CD8-positive, alpha-beta memory T cell (primary cell): ENCODE measurements at places on chromosomes 3 and 15. TPM values are rescaled to one million over a fixed set of nuclear protein-coding genes. Genes with fewer than 3 reads are reported as not detected.
A peak's percentile ranks its signal among the peaks of the same experiment; 100 is the strongest.

Gene P2RY13
- total RNA-seq, result not detected

DNA sequence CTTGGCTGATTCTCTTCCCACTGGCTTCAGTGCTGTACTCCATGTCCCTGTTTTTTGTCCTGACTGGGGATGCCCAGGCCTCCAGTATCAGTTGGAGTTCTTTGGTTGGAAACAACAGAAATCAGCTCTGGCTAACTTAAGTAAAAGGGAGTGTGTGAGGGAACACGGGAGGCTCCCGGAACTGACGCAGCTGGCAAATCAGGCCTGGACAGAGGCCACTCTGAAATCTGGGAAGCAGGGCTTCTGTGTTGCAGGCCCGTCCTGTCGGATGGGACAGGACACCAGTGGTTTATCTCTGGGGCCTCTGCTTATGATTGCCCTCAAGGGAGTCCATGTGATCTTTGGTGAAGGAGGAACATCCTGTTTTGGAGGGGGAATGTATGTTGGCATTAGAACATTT is 124.3 kb downstream of the CHCHD6 start:
- no peak for DNase-seq

GRCh38 chr3:192331749-192332385 is 395.5 kb downstream of the FGF12 start:
- no peak for DNase-seq

DNA sequence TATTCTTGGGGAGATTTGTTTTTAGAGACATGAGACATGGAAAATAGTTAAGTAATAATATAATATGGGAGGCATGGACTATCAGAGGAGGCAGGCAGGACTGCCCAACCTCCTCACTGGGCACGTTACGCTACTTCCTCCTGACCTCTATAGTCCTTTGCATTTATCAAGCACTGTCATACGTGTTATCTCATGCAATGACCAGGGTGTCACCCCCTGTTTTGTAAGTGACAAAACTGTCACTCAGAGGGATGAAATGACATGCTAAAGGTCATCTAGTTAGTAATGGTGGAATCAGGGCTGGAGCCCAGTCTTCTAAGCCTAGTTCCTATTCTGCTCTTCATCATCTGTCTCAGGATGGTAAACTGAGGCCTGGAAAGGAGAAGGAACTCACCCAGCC is 66.7 kb downstream of the ST6GAL1 start:
- no peak for DNase-seq

- no peak for DNase-seq
These were observed 23.6 kb downstream of the FSTL1 start for GRCh38 chr3:120427201-120427600.

- DNase-seq, result no peak
These were observed 45.5 kb downstream of the ISG20 start for GRCh38 chr15:88684345-88684744.

- no peak for DNase-seq
These were observed 25.3 kb downstream of the RBPMS2 start for GRCh38 chr15:64749999-64750657.

DNA sequence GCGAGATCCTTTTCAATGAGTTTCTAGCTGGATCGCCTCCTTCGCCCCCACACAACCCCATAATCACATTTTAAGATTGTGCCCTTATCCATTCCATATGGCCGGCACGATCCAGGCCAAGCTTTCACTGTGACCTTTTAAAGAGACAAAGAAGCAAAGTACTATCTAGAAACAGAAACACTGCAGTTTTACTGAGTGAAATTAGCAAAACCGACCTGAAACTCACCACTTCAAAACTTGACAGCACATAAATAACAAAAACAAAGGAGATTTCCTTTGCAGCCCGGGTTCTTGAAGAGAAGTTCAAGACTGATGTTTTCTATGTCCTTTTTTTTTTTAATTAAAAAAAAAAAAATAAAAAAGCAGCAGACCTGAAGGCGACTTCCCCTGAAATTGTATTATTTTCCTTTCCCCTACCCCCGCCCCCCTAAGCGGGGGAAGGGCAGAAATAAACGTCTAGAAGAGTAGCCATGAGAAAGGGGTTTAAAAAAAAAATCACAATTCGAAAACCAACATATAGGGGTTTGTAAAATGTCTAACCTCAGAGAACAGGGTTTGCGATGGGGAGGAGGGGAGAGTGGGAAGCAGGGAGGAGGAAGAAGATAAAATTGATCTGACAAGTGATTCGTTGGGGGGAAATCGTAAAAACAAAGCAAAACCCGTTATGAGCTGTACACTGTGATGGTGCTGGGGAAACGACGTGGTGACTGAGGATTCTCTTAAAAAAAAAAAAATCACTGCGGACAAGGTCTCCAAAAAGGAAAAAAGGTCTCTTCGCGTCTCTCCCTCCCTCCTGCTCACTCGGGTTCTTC is 1.5 kb downstream of the SATB1 start:
- no peak for DNase-seq

DNA sequence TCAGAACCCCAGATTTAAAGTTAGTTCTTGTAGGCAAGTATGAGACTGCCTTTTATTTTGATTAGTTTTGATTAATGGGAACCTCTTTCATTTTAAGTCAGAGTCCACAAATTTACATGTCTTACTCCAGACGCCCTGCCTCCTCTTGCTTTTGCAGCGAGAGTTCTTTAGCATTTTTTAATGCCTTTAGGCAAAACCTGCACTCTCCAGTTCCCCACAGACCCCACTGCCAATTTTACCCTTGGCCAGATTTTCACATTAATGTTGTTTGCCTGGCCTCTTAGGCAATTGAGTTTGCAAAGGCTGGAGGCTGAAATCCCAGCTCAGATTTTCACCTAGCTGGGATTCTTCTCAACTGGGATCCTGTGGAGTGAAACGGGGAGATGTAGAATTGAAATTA is 85.8 kb downstream of the GAP43 start:
- DNase-seq, result no peak

- no peak for DNase-seq
These were observed 2.5 kb upstream of the FEZF2 start for GRCh38 chr3:62375655-62376453.

DNA sequence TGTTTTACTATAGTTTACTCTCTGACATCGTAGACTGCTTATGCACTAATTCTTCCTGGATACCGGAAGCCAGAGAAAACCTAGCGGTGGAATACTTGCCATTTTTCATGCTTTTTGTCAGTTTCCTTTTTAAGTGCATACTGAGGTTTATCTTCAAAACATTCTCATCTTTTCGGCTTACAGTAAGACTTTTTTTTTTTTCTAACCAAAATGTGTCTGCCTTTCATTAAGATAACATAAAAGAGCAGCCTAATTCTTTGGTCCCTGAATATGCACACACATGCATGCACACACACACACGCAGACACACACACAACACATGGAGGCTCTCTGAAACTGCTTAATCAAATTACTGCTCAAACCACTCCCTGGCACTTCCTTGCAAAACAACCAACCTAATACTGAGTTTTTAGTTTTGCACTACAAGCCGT is 1.3 kb downstream of the ZNF445 start:
- DNase-seq, result no peak

DNA sequence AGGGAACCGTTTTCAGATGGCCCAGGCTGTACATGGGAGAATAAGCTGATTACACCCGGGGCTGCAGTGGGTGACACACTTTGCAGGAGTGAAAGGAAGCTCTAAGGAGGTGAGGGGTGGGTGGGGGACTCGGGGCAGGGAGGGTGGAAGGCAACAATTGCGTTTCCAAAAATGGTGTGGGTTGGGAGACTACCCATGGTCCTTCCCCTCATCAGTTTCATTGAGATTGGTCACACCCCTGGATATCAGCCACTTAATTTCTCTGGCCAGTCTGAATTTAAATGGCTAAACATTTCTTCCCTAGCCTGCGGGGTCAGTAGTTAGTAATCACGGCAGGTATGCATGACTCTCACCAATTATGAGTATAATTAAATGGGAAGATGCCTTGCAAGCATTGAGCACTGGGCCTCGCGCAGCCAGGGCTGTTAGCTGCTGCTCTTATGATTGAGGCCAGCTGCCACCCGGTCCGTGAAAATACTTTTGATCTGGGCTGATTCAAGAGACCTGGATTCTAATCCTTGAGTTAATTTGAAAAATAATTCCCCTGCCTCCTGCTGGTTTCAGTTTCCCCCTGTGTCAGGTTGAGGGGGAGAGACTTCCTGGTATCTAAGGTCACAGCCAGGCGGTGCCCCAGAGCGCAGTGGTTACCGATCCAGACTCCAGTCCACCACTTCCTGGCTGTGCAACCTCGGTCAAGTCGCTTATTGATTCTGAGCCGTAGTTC is 23.3 kb downstream of the SLC6A6 start:
- DNase-seq, result peak; percentile 49

DNA sequence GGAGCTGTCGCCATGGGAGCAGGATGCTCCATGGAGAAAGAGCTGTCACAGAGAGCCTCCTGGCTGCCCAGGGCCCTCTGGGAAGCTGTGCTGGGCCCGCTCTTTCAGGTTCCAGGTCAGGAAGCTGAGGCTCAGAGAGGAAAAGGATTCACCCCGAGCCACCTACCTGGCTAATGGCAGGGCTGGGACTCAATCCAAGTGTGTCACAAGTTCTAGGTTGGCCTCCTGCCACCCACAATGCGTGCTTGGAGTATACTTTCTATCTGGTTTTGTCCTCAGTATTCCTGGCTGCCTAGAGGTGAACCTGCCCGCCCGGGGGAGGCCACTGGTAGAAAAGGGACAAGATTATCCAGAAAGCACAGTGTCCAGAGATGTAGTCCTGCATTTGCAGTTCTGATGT is 23.6 kb downstream of the FAH start:
- no peak for DNase-seq

GRCh38 chr3:137509354-137510045 is 254.6 kb upstream of the SOX14 start:
- no peak for DNase-seq

DNA sequence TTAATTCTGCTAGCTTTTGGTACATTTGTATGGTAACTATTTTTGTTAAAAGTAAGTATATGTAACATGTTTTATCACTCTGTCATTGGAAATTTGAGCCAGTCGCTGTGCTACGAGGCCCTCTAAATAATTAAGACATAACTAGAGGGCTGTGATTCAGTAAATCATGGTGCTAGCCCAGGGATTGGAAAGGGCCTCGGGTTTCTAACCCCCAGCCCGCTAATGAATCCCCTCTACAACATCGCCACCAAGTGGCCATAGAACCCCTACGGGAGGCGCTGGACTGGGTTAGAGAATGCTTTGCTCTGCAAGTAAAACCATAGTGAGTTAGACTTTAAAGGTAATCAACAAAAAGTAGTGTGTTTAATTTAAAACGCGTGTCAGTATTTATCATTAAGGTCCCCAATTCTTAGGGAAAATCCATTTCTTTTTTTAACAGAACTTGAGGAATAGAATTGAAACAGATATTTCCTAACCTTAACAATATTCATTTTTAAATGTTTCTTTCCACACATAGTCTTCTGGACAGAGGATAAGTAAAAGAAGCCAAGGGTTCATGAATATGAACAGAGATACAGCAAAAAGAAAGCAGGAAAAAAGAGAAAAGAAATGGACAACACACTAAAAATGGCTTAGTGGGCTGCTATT is 744.7 kb downstream of the EPHA3 start:
- no peak for DNase-seq

DNA sequence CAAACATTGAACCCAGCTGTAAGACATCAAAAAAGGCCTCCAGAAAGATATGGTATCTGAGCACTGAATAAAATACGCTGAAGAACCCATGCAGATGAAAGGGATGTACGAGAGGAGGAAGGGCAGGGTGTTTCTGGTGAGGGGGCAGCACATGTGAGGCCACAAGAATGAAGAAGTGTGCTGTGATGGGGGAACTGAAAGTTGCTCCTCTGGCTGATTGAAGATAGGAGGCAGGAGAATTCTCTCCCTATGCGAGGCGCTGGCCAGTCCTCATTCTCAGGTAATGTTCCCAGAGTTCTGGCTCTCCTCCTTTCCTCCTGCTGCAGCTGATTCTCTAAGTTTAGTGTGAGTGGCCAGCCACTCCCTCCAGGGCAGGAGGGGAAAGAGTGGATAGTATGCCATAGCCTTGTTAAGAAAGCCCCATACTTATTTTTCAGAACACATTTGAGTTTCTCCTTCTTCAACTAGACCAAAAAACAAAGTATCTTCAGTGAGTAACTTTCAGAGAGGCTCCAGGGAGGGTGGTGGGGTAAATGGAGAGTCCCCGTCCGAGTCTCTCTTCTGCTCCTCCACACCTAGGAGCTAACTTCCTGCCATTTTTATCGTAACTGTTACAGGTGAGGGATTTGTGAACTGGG is 26.9 kb upstream of the MYO1E start:
- no peak for DNase-seq

- no peak for DNase-seq
These were observed 32.3 kb downstream of the TSPAN3 start for GRCh38 chr15:77038312-77039216.

DNA sequence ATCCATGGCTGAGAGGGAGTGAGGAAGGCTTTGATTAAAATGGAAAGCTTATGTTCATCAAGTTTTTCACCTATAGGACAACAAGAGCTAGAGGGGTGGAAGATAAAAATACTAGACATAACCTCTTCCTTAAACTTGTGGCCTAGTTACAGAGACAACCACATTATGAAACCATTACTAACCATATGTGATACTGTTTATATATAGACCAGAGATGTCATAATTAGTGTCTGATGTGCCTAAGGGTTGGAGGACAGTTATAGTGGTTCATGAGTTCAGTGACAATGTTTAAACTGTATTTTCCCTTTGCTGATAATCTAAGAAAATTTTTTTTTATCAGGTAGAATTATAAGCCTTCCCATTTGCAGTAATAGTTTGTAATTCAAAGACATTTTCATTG is 23.7 kb downstream of the PHLDB2 start:
- no peak for DNase-seq

DNA sequence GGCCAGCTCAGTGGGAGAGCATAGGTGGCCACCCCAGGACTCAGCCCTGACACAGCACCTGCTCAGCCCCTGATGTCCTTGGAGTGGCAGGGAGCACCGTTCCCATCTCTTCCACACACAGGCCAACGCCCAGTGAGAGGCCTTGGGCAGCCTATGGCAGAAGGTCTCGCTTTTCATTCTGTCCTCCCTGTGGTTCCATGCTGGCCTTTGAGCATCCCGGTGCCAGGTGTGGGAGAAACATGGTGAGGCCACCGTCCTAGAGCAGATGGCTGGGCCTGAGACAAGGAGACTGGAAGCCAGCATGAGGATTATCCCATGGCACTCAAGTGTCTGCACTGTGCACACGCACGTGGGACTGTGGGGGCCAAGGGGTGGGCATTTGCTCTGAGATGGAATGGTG is 25.1 kb downstream of the ADCY5 start:
- DNase-seq, result no peak

DNA sequence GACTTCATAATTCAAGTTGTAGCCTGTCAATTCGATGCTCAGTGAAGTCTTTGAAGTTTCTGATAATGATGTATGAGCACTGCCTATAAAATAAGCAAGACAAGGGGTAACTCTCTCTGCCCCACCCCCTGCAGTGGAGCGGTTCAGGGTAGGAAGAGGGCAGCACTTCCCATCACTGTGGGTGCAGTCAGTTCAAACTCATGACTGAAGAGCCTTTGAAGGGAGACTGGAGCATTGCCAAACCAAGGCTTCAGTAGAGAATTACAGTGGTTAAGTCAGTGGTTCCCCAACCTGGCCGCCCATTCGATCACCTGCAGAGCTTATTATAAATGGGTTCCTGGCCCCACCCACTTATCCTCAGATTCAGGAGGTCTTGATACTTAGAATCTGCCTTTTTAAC is 190.6 kb downstream of the SHQ1 start:
- peak; percentile 46 for DNase-seq

GRCh38 chr15:78808550-78808949 is 2.7 kb downstream of the ADAMTS7 start:
- DNase-seq, result no peak

GRCh38 chr15:49023354-49023753 is 22.9 kb downstream of the SECISBP2L start:
- no peak for DNase-seq

GRCh38 chr3:95798628-95799027 is 1015.8 kb upstream of the EPHA6 start:
- no peak for DNase-seq

GRCh38 chr3:148697306-148698189 is at the start of gene AGTR1:
TSS of gene AGTR1 (plus strand) at chr3:148697903. CDS start at chr3:148741036, 43,133 bp downstream.
- no peak for DNase-seq
